HCEC 1CT (cell line): ENCODE measurements at places on chromosomes 13 and 19.

- DNase-seq = peak; percentile 20
These were observed 5.1 kb downstream of the NOTCH3 start for GRCh38 chr19:15195371-15196334.

DNA sequence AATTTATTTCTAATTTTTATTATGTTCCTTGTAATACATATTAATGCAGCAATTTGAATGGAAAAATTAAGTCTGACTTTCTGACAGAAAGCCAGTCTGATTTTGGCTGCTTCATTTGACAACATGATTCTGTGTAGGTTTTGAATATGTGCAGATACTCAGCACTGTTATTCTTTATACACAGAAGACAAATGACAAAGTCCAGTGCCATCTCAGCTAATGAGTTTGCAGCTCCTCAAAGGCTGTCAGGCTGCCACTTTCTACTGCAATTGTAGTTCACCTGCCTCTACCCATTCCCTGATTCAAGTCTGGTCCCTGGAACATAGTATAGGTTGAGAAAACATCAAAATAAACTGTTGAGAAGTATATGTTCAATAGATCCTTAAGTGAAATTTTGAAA, 2.9 kb upstream of the CHAMP1 start:
- DNase-seq = no peak

- DNase-seq = no peak
These were observed 117.5 kb downstream of the CCNA1 start for GRCh38 chr13:36549755-36550154.

- no peak for DNase-seq
These were observed 13.9 kb downstream of the FCHO1 start for GRCh38 chr19:17765069-17765618.

DNA sequence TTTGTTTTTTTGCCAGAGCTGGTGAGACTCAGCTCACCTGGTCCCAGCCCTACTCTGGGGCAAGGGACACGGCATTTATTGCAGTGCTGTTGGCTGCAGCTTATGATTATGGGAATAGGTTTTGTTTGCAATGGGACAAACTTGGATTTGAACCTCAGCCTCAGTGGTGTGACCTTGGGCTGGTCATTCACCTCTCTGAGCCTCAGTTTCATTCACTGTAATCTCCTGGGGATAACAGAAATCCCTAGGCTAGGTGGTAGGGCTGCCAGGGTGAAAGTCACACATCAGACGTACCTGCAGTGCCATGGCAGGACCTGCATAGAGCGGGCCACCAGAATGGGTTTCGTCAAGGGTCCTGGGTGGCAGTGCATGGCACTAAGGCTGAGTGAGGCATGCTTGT, 73.7 kb upstream of the MEDAG start:
- DNase-seq = no peak

- DNase-seq = peak; percentile 16
These were observed 27.4 kb upstream of the TIMM44 start for GRCh38 chr19:7970716-7971448.

DNA sequence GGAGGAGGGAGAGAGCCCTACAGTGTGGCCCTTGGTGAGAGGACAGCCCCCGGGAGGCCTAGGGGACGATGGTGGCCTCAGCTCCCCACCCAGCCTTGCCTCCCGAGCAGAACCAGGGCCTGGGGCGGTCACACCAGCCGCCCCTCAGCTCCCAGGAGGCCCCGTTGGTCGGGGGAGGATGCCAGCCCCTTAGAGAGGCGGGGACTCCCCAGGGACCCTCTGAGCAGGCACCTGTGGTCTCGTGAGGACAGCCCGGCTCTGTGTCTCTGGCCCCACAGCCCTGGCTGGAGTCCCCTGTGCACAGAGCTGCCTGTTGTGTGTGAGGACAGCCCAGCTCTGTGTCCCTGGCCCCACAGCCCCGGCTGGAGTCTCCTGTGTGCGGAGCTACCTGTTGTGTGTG, 158.8 kb downstream of the KDM4B start:
- DNase-seq = no peak

DNA sequence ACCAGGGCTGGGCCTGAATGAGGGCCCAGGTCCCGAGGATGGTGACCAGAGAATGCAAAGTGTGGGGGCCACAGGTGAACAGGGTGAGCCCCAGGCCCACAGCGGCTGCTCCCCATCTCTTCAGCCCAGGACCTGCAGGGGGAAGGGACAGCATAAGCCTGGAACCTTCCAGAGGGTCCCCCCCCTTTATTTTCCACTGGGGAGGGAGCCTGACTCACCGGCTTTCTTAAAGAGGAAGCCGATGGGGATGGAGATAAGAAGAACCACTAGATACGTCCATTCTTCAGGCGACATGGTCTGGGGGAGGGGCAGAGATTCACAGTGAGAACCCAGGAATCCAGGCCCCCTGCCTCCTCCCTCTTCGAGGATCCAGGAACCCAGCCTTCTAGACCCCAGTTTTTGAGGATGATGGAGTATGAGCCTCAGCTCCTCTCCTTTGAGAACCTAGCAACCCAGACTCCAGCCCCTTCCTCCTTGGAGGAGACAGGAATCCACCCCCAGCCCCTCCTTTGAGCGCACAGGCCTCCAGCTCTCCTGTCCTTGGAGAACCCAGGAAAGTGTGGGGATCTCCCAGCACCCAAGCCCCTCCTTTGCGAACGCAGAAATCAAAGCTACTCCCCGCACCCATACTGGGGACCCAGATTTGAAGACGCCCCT, 1.0 kb downstream of the MBOAT7 start:
- DNase-seq = no peak

DNA sequence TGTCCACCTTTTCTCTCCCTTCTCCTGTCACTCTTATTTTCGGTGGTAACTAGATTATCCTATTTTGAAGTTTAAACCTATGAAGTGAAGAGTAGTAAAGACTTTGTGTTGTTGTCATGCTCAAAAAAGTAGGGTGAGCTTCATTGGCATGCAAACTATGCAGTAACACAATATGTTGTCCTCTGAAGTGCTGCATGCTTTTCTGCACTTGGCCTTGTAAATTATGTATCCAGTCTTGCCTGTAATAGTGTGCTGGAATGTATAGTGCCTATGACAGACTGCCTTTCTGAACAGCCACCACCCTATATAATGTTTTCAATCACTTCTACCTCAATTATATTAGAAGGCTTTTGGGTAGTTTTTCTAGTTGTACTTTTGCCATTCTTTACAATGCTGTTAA, 1198.2 kb upstream of the PCDH20 start:
- DNase-seq = no peak

DNA sequence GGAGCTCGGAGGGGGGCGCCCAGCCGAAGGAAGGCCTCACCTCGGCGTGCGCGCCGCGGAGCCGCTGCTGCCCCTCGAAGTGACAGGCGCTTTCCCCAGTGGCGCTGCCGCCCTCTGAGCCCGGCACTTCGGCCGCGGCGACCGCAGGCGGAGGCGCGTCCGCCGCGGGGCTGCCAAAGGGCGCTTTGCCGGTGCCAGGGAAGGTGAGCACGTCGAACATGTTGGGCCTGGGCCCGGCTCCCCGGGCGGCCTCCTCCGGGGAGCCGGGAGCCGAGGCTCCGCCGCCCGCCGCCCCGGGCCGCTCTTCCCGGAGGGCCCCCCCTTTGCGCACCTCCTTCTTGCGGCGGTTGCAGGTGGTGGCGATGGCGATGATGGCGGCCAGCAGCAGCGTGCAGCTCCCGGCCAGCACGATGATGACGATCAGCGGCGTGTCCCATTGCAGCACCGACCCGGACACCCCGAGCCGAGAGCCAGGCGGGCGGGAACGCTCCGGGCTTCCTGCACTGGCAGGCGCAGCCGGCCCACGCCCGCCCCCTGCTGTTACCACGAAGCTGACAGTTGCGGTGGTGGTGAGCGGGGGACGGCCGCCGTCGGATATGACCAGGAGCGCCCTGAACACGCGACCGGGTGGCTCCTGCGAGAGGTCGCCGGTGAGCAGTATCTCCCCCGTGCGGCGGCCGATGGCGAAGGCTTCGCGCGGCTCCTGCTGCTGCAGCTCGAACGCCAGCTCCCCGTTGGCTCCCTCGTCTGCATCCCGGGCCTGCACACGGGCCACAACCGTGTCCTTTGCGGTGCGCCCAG, 2.5 kb downstream of the PCDH8 start:
- DNase-seq = no peak

GRCh38 chr19:34104096-34104495, 68.2 kb upstream of the LSM14A start:
- DNase-seq = no peak
